Activated T-helper 2 cell treated with anti-CD3 and anti-CD28 coated beads, Interferon-gamma antibody, Interleukin-2, Interleukin-4, amounts not matched to agents 10 μg/mL and 5 μg/mL and 100 μg/mL, durations not matched to agents 14 hours and 24 hours and 36 hours (primary cell): ENCODE measurements at places on chromosomes 6 and 20. TPM values are rescaled to one million over a fixed set of nuclear protein-coding genes. Genes with fewer than 3 reads are reported as not detected.

The NHLRC1 gene
- total RNA-seq, result 0.23 and 0.43 TPM in 2 replicates

The TULP1 gene
- not detected in 2 replicates for total RNA-seq

The IFT52 gene
- total RNA-seq, result 17.7 and 19.0 TPM in 2 replicates

The MAFB gene
- total RNA-seq, result 0.83 and 1.1 TPM in 2 replicates

The ACOT13 gene
- 30.2 and 36.6 TPM in 2 replicates for total RNA-seq
